Stimulated activated CD8-positive, alpha-beta memory T cell treated with anti-CD3 and anti-CD28 coated beads, Interleukin-15, amount 100 ng/mL, for 48 hours (primary cell): ENCODE measurements at places on chromosomes 3 and 15.

- no peak for DNase-seq
These were observed 27.4 kb upstream of the PLSCR2 start for GRCh38 chr3:146496726-146497125.

GRCh38 chr3:9247941-9248521 lies 1.4 kb downstream of the SRGAP3 start:
- no peak for DNase-seq

- DNase-seq: no peak
These were observed 225.2 kb upstream of the ICE2 start for GRCh38 chr15:60704129-60704528.

DNA sequence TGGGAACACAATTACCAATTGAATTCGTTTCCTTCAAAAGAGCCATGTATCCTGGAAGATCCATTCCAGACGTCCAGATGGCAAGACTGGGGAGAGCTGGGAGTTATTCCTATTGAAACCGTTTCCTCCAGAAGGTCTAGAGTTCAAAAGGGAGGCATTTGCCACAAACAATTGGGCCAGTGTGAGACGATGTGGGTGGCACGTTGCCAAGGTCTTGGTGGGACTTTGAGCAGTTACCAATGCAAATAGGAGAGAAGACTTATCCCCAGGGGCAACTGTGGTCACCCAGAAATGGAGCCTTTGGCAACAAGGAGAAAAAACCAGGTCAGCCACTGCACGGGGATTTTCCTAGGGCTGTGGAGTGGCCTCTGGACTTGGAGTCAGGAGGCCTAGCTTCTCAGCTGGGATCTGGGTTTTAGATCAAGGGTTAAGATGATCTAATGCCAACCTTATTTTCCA lies 29.6 kb upstream of the TLE3 start:
- no peak for DNase-seq

GRCh38 chr3:72067721-72068120 lies 282.8 kb upstream of the PROK2 start:
- DNase-seq: no peak

GRCh38 chr3:73086071-73086494 lies 24.6 kb downstream of the EBLN2 start:
- DNase-seq: no peak

GRCh38 chr3:66839508-66839907 lies 158.6 kb upstream of the KBTBD8 start:
- DNase-seq: no peak

- DNase-seq: peak; percentile 23
These were observed 10.6 kb downstream of the XXYLT1 start for GRCh38 chr3:195260280-195260905.

GRCh38 chr3:122581622-122582021 lies 4.2 kb downstream of the PARP15 start:
- DNase-seq: no peak

DNA sequence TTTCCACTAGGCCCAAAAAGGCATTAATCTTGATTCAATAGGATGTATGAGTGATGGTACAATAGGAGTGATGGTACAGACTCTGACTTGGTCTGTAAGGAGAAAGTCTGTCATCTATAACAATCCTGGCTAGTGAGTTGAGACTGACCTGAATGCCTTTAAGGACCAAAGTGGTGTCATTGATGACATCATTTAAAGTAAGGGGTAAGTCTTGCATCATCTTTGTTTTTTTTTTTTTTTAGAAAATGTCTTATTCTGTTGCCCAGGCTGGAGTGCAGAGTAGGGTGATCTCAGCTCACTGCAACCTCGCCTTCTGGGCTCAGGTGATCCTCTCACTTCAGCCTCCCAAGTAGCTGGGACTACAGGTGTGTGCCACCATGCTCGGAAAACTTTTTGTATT lies 5.6 kb upstream of the TMEM45A start:
- no peak for DNase-seq

DNA sequence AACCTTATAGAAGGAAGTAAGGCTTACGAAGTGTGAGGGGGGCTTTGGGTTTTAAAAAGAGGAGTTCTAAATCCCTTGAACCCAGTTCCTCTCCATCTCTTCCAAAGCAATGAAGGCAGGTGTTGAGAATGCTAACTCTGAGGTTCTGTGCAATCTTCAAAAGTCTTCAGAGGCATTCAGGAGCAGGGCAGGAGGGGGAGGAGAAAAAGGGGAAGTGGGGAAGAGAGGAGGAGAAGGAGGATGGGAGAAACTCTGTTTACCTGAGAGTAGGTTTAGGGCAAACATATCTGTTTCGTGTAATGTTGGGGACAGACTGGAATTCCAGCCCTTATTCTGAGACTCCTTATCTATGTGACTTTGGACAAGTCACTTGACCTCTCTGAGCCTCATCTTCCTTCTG lies 36.9 kb downstream of the FAM3D start:
- DNase-seq: no peak

DNA sequence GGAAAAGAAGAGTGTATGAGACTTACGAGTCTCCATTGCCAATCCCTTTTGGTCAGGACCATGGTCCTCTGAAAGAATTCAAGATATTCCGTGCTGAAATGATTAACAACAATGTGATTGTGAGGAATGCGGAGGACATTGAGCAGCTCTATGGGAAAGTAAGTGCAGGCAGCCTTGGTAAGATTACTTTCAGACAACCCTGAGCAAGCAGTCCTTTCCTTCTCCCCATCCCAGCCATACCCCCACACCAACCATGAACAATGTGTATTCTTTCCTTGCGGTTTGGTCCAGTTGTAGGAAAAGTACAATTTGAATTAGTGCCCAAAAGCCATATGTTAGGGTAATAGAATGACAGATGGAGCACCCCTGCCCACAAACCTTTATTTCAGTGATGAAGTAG lies 5.6 kb downstream of the TSEN2 start:
- no peak for DNase-seq

DNA sequence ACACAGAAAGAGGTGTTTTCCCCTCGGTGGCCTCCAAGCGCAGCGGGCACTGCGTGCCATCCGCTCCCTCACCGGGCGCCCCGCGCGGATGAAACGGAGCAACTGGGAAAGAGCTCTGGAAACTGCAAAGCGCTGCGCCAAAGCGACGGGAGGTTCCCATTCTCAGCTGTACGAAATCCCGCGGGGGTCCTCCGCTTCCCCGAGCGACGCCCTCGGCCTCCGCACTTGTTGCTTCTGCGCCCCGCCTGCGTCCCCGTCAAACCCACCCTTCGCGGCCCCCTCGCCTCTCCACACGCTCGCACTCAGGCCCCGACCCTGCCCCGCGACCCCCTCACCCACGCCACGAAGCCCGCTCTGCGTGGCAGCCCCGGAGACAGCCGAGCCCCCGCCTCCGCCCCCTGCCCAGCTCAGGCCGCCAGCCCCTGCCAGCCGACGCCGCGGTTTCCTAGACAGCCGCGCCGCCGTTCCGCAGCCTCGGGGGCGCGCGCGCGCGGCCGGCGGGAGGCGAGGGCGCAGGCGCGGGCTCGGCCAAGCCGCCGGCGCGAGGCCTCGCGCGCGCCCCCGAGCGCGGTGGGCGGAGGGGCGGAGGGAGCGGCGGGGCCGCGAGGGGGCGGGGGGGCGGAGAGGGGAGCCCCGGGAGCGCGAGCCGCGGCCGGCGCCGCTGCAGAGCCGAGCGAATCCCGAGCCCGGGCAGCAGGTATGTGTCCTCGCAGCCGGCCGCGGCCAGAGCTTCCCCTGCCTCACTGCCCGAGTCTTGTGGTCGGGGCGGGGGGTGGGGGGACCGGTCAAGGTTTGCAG lies at the start of gene TMEM266:
TSS of gene TMEM266 (plus strand) at position 666 of the 798 bp plus-strand sequence. CDS start 74,279 bp downstream, outside the sequence.
- DNase-seq: no peak

DNA sequence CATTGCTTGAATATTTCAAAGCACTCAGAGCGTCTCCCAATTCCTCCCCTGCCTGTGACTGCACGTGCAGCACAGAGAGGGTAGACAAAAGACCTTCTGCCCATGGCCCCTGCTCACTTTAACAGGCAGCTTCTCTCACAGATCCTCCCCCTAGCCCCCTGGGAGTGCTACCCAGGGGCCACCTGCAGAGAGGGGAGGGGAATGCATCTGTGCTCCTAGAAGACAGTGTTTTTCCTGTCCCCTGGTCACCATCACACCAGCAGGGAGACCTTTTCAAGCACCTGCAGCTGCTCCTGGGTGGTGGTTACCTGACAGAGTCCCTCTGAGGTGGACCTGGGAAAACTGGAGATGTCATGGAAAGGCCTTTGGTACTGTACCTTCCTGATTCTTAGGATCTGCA lies 56.7 kb upstream of the PRR23C start:
- no peak for DNase-seq

DNA sequence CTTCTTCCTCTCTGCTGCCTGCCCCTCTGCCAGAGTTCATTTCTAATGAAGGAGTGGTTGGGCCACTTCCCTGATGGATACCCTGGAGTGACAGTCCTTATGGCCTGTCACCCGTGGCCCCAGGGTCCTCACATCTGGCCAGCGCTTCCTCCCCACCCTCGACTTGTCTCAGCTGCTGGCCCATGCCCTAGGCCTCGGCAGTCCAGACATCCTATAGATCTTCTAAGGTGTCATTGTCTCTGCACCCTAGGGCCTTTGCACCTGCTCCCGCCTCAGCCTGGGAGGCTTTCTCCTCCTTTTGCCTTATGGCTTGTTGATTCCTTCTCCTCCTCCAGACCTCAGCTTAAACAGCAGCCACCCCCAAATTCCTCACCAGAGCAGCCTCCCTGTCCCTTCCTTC lies 181.0 kb downstream of the NSMCE3 start:
- DNase-seq: no peak

DNA sequence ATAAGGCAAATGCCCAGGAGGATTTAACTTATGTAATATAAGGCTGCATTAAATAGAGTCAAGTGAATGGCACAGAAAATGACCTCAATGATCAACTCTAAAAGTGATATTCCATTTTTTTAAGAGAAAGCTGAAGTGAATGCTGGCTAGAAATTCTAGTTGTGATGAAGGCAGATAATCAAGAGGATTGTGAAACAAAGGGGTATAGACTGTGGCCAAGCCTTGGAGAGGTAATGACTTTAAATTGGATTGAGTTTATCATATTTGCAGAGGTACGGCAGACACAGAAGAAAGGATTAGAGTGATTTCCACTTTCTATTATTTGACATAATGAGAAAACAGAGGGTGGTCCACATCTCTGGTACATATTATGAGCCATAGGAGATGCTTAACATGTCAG lies 269.2 kb downstream of the MECOM start:
- DNase-seq: no peak

DNA sequence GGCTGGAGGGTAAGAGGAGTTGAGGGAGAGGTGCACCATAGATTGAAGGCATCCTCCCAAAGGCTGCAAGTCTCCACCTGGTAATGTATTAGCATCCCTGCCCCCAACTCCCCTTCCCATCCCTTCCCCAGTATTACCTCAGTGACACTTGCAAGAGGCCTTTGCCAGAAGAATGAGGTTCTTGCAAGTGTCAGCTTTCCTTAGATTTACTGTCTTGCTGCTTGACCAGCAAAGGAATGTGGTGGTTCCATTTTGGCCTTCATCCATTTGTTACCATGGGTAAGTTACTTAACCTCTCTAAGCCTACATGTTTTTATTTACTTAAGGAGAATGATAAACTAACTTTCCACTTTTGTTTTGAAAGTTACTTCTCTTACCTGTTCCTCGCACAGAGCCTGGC lies 108.9 kb downstream of the LRTM1 start:
- DNase-seq: no peak

DNA sequence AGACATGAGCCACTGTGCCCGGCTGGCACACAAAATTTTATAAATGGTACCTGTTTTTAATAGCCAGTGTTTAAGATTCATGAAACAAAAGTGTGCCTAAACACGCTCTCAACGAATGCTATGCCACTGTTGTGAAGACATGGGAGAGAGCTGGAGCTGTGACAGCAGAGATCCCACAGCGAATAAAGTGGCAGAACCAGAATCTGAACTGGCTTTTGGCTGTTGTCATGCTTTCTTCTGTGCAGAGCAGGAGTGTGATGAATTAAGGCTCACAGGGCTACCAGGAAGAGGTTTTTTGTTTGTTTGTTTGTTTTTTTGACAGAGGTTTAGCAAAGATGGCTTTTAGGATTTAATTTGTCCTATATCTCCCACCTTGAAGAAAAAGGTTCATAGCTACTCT lies 14.5 kb downstream of the PTPRG start:
- DNase-seq: no peak

GRCh38 chr3:36319680-36320079 lies 60.6 kb upstream of the STAC start:
- DNase-seq: no peak

DNA sequence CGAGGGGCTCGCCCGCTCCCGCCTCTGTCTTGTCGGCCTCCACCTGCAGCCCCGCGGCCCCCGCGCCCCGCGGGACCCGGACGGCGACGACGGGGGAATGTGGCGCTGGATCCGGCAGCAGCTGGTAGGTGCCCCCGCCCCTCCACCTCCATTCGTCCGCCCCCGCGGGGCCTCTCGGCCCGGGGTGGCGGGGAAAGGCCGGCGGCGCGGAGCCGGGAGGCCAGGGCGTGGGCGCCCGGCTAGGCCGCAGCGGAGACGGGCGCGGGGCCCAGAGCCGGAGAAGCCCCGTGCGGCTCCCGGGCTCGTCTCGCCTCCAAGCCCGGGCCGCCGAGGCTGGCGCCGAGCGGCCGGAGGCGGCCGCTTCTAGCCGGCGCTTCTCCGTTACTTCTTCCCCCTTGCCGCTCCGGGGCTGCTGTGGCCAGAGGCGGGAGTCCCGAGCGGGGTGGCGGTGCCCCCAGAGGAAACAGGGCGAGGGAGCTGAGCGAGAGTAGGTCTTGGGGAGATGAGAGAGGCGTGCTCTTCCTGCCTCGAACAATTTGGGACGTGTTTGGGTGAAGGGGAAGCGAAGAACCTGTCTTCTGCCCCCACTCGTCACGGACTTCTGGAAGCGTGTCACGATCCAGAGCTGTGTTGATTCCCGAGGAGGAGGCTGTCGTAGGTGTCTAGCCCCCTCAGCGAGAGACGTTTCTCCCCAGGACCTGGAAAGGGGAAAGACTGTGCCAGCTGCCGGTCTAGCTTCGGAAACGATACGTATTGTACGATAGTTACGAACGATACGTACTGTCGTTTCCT lies 555 bp downstream of the ATP11B start:
- peak; percentile 20 for DNase-seq

DNA sequence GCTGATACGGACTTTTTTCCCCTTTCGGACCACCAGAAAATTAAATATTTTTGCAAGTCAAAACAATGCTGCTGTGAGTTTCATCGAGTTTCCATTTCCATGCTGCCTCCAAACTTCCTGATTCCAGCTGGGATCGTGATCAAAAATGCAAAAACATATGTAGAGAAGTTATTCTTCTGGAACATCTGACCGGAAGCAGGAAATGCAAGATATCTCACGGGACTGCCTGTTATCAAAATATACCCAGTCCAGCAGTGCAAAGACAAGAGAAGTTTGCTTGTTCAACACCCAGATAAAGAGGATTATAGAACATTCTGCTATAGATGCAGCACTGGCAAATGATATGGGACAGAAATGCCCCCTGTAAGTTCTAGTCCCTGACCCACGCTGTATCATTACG lies 726.7 kb upstream of the NR2F2 start:
- DNase-seq: no peak
